Esophagus muscularis mucosa (tissue), 4 donors: ENCODE measurements at places on chromosomes 11 and 22. TPM values are rescaled to one million over a fixed set of nuclear protein-coding genes. Genes with fewer than 3 reads are reported as not detected.
A peak's percentile ranks its signal among the peaks of the same experiment; 100 is the strongest.

GRCh38 chr22:34851918-34852662 is 213.9 kb upstream of the ISX start:
- no peaks in the 10 kb centered on the region for H3K27me3 ChIP-seq
- H3K4me1 ChIP-seq: no peaks in the 10 kb centered on the region
- H3K4me3 ChIP-seq: no peak overlapping the region
- peak; percentile 14 for DNase-seq
- H3K27ac ChIP-seq: no peak overlapping the region

GRCh38 chr22:25759825-25760231 is 17.8 kb downstream of the MYO18B start:
- peaks cover 6% of the 10 kb centered on the region for H3K36me3 ChIP-seq
- DNase-seq: no peak
- H3K4me1 ChIP-seq: peaks cover 11% of the 10 kb centered on the region
- H3K4me3 ChIP-seq: no peak overlapping the region

DNA sequence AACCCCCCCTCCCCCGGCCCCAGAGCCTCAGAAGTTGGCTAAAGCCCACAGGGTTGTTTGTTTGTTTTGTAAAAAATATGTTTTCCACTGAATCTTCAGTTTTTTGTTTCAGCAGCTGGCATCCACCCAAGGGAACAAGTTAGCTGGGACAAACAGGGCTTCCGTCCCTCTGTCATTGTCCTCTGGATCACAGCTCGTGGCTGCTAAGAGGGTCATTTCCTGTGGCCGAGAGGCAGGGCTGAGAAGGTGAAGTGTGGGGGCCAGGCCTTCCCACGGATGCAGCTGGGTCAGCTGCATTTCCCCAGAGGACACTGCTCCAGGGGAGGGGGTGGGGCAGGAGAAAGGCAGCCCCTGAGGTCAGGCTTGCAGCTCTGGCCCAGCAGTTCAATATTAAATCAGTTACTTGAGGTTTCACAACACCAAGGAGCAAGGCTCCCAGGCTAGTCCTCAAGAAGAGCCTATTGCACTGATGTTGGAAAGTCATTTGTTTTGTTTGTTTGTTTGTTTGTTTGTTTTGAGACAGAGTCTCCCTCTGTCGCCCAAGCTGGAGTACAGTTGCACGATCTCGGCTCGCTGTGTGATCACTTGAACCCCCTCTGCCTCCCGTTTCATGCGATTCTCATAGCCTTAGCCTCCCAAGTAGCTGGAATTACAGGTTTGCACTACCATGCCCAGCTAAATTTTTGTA is 34.4 kb upstream of the SMTN start:
- peak overlapping the region; percentile 84 for H3K27ac ChIP-seq
- H3K4me3 ChIP-seq: no peak overlapping the region
- H3K27me3 ChIP-seq: no peaks in the 10 kb centered on the region
- H3K36me3 ChIP-seq: no peaks in the 10 kb centered on the region
- DNase-seq: no peak
- H3K4me1 ChIP-seq: peaks cover 40% of the 10 kb centered on the region

GRCh38 chr11:120869516-120870011 is 154.3 kb upstream of the TBCEL start:
- H3K27ac ChIP-seq: no peak overlapping the region
- no peak for DNase-seq
- no peak overlapping the region for H3K4me3 ChIP-seq
- peaks cover 18% of the 10 kb centered on the region for H3K27me3 ChIP-seq

HTR3A gene
- 1.8 TPM for total RNA-seq
